ENCODE measurements at places on chromosomes 7 and 10.

DNA sequence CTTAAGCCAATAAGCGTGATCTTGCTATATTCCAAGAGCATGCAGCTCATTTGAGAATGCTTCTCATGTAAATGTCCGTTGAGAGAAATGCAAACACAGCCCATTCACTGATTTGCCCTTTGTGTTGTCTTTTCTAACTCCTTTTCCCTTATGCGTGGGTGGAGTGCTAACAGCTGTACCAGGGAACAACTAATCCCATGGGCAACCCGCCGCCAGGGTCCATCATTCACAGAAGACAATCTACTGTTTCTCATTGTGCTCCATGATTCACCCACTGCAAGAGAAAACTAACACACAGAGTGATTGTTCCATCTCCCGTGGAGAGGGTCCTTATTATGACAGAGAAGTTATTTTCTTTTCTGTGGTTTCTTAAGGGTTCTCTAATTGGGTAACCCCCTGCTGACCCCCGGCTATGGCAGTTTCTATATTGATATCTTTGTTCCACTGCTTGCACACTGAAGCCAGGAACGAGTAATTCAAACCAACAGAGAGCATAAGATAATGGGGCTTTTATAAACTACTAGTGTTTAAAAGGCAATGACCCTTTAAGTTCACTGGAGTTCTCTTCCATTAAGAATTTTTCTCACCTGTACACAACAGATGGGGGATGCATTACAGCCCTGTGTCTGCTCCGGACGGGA, 298.7 kb downstream of the BAMBI start:
- no peak for DNase-seq

DNA sequence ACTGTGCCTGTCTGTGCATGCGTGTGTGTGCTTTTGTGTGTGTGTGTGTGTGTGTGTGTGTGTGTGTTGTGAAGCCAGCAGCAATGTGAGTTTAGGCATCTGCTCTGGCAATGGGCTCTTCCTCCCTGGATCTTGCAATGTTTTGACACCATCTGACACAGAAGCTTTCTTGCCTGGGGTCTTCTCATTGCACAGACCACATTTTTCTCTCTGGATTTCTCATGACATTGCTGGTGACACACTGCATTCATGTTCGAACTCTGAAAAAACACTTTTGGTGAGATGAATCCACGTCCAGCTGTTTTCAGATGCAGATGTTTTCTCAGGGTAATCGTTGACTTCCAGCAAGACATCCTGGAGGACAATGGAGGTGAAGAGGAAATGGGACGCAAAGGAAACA, 63.0 kb upstream of the FZD8 start:
- DNase-seq, result no peak

DNA sequence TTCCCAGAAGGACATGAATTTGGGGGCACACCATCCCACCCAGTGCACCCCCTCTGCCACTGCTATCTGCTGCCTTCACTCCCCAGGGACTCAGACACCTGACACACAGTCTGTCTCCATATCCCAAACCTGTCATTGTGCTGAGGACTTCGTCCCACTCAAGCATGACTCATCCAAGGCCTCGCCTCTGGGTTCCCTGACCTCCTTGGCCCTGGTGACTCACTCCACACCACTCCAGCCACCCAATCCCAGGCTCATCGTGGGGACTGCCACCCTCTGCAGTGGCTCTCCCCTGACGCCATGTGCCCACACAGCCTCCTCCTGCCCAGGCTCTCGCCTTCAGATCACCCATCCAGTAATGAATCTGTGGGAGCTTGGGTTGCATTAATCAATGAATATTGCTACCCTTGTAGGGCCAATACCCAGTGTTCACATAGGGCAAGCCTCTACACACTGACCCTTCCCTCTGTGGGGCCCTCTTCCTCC, 6.6 kb upstream of the INSIG1 start:
- DNase-seq, result no peak

DNA sequence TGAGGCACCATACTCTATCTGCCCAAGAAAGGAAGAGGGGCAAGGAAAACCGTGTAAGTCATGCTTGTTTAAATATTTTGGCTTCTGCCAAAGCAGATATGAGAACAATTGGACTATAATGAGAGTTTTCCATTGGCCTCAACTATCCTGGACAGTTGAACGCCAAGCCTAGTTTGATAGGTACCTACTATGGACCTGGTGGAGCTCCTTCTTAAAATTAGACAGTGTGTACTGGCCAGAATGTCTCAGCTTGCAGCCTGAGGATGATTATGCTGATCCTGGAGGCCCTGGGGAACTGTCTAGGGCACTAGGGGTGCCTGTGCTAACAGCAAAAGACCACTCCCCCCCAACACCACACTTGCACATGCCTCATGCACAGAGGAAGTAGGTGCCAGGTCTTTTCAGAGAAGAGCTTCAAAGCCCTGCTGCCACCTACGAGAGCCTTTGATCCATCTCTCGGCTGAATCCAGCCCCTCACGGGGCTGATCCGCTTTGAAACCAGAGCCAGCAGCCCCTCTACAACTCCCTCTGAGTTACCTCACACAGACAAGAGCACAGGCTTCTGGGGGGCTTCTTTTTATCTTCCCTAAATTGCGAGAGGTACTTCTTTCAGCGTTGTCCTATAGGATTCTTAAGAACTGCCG, 473.8 kb upstream of the GALNT17 start:
- DNase-seq, result no peak

- no peak for DNase-seq
Observed at GRCh38 chr10:47141349-47141748, 158.6 kb upstream of the GDF10 start.

- DNase-seq, result no peak
Observed at GRCh38 chr7:114141415-114141814, 222.6 kb upstream of the PPP1R3A start.

DNA sequence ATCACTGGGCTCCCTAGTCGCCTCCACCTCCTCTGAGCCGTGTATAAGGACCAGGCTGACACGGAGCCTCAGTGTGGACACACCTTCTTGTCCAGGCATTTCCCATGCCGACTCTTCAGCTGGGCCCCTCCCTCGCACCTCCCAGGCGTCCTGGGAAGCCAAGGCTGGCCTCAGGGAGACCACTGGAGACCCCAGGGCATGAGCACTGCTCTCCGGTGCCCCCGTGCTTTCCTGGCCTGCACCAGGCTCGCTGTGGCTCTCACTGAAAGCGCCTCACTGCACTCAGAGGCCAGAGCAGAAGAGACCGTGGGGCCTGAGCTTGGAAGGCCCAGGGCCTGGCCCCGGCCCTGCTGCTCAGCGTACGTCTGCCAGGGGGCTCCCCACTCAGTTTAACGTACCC, 31.4 kb downstream of the LRRC27 start:
- DNase-seq, result no peak

DNA sequence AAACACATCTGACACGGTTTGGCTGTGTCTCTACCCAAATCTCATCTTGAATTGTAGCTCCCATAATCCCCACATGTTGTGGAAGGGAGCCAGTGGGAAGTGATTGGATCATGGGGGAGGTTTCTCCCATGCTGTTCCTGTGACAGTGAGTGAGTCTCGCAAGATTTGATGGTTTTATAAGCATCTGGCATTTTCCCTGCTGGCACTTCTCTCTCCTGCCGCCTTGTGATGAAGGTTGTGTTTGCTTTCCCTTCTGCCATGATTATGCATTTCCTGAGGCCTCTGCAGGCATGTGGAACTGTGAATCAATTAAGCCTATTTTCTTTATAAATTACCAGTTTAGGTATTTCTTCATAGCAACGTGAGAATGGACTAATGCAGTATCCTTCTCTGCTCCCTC, 5.9 kb upstream of the HTR5A start:
- no peak for DNase-seq

DNA sequence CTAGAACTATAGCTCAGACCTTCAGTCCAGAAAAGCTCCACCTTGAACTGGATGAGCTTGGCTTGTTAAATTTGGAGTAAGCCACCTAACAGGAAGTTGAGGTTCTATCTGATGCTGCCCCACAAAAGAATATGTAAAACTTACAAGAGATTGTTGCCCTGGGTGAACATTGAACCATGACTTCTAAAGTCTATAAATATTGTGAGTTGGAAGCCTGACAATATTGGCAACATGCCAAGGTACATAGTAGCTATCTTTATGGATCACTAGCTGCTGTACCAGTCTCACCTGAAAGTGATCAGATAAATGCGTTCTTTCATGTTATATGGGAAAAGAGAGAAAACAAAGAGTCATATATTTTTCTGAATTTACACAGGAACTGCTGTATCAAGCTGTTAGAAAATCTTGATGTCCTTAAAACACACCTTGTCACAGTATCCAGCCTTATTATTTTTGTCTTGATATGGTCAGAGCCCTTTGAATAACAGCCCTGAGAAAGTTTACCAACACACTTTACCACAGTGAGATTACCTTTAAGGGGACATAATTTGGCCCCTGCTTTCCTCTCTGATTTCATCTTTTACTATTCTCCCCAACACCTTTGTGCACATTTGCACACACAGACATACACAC, 92.0 kb downstream of the LSMEM1 start:
- no peak for DNase-seq

DNA sequence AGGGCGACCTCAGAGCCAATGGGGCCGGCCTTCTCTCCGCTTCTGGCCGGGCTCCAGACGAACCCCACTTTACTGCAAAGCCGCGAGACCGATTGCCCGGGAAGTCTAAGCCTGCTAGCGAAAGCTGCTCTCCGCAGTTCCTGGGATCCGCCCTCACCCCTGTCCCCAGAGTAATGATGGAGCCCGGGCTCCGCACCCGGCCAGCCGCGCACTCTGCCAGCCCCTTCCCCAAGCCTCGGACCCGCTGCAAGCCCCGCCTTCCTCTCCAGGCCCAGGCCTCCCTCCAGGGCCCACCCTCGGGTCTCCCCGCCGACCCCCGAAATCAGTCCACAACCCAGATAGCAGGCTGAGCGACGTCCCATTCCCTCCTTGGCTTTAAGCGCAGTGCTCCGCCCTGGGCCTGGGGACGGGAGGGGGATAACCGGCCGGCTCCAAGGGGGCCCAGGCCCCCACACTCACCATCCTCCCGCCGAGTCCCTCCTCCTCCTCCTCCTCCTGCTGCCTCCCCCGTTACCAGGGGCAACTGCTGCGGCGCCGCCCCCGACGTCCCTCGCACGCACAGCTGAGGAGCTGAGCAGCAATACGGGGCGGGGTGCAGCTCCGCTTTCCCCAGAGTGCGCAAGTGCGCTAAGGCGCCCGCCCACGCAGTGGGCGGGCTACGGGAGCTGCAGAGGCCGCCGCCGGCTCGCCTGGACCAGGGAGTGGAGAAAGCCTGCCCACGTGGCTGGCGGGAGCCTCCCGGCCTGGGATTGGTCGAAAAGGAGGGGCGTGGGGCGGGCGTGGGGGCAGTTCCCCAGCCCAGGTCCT, at the start of gene ARL3:
Gene ARL3, minus strand, starts transcription at position 584 of the 807 bp plus-strand sequence. Its CDS starts 122 bp downstream, at position 462.
- DNase-seq, result peak; percentile 90

GRCh38 chr10:79342295-79342761, 4.9 kb upstream of the PPIF start:
- no peak for DNase-seq

DNA sequence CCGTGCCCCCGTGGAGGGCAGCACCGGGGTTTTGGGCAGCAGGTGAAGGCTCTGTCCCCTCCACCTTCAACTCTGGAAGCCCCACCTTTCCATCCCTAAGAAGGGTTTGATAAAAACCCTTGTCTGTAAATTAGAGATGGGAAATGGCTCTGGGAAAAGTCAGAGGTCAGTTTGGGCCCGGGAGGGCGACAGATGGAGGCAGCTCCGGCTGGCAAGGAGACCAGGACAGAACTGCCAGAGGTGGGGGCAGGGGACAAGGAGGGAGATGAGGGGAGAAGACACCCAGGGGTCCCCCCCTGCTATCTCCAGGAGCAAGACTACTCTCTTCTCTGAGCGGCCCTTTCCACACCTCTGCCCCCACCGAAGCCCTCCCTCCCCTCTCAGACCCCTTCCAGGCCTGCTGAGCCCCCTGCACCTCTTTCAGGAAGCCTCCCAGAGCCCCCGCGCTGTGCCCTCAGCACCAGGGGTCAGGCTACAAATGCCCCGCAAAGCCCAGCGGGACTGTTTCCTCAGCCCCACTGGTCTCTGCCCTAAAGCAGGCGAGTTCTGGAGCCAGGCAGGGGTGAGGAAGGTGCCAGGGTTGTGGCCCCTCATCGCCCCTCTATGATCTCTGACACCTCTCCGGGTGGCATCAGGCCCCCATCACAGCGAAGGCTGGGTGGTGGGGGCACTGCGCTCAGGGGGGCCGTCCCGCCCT, 980 bp upstream of the SH2B2 start:
- DNase-seq, result no peak

DNA sequence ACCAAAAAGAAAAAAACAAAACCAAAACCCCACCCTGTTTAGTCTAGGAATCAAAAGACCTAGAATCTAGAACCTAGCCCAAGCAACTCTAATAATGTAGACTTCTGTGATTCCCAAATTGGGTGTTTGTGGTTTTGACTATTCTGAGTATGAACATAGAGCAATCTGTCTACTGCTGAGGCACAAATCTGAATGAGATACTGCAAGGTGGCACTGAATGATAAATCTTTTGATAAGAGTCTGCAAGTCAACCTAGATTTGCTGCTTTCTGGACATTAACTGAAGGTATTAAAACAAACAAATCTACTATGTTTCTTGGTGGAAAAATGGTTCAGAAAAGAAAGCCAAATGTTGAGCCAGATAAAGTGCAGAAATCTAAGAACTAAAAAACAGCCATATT, 50.6 kb downstream of the IRF5 start:
- no peak for DNase-seq

DNA sequence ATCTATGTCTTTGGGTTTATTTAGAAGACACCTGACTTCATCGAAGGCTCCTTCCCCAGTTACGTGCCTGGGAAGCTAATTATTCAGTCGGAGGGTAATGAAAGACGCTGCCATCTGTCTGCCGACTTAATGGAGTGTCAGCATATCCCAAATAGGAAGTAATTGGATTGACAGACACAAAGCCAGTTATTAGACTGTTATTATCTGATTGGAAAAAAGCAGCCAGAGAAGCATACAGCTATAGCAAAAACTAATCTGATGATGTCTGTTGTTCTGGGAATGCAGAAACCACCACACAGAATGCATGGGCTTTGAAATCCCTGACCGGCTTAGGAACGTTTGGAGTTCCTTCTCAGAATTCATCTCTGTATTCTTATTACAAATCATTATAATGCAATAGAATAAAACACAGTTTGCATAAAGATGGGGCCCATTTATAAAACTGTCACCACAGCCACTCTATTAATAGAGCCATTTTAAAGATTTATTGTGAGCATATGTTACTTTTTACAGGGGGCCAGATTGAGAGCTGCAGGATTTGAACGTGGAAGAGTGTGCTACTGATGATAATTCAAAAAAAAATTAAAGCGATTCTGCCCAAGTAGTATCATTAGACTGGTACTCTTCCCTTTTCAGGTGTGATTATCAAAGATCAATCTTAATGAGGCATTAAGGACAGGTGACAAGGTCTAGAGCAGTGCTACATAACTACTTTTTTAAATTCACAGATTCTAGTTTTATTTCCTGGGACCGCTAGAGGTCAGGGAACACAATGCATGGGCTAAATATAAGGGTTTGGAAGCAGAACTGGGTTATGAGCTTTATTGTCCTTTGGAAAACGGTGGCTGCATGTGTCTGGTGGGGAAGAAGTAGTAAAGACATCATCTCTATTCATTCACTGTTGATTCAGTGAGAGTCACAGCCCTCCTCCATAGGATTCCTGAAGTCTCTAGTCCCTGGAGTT, 330.1 kb upstream of the LRGUK start:
- DNase-seq, result no peak

GRCh38 chr7:65304175-65304574, 69.5 kb upstream of the ZNF92 start:
- DNase-seq, result no peak

Data from GM04503 (cell line).